ENCODE measurements at places on chromosomes 1 and 21.

DNA sequence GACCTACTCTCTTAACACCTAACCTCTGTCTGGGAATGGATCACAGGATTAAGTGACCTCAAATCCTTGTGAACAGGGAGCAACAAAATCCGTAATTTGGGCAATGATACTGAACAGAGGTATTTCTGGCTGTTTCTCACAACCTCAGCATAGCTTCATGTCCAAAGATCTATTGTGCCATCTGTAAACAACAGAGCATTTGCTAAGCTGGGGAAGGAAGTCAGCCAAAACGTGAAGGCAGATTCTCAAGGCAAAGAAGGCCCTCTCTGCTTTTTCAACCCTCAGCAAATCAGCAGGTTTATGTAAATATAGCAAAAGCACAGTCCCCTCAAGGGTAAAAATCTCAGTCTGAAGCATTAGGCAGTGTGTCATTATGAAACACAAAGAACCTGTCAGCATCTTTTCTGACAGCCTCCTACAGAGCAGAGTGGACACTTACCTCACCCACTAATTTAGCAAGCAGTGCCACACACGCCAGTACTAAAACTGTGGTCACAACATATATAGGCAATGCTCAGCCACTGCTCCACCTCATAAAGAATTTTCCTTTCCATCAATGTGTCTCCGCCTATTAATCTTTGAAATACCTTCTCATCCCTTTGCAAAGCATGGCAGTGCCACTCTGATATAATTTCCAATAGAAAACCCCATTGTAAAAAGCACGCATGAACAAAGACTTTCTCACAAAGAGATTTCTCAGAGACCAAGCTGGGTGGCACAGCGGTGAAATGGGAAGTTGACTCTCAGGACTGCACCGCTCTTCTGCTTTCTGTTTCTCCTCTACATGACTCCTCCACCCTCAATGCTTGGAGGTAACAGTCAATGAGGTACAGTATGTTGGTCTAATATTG, 188.0 kb downstream of the RERE start:
- no peak for DNase-seq

DNA sequence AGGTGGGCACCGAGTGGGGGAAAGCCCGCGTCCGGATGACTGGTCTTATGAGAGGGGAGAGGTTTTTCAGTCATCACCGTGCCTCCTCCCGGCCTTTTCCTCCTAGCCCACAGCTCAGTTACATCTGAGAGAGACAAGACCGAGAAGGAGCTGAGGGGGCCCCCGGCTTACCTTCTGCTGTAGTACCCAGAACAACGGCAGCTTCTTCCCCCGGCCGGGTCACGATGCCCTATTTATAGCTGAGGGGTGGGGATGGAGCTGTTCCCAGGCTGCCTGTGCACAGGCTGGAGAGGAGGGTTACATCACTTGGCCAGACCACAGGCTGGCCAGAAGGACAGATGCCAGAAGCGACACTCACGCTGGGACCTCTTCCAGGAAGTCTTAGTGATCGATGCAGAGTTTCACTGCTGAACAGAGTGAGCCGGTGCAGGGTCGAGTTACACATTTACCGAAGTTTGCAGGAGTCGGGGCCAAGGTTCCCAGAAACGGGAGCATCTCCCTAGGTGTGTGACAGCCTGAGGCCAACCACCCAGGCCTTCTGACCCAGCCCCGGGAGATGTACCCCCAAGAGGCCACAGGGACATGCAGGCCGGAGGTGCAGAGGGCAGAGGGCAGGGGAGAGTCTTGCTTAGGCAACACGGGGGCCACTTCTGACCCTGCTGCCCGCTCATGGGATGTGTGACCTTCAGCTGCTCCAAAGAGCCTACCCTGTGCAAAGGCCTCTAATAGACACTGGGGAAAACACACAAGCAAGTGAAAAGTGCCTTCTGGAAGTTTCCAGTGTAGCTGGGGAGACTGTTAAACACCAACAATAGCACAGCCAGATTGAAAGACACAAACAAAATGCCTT, at the start of gene AGT:
Gene AGT (minus strand): TSS at position 208 of the 850 bp plus-strand sequence. CDS start 3,299 bp downstream, outside the sequence.
- peak; percentile 33 for DNase-seq

DNA sequence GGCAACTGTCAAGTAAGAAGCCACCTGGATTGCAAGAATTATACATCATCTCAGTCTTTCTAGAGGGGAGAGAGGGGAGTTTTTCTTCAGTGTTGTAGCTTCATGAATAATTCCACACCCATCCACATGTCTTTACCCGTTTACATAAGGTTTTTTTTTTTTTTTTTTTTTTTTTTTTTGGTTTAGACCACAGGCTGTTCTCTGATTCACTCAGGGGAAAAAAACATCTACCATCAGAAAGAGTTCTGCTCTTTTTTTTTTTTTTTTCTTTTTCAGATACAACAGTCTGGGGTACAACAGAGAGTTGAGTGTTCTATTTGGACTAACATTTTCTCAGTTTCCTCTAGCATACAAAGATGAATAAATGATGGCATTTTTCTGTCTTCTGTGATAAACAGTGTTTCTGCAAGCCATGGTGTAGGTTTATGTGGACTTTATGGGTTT, 4.9 kb upstream of the KIF14 start:
- no peak for DNase-seq

DNA sequence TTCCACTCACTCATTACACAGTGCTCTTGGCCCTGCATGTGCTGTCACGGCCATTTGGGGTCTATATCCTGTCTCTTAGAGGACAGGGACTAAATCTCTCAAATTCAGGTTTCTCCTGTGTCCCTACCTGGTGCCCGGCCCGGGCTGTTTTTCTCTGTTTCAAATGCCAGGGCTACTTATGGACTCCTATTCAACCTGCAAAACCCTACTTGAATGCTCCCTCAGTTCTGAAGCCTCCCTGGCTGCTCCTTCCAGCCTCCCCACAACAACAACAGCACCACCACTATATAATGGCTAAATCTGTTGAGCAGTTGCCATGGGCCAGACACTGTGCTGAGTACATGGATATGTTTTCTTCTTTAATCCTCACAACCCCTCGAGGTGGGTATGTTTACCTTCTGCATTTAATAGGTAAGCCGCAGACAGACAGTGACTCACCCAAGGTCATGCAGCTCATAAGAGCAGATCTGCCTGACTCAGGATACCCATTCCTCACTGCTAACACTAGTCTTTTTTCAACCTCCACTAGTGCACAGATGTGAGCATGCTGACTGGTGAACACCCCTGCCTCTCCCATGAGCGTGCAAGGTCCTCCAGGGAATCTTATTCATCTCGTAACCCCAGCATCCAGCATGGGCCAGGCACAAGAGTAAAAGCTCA, 29.9 kb downstream of the DHRS3 start:
- DNase-seq = no peak

GRCh38 chr1:218069180-218069579, 215.9 kb upstream of the RRP15 start:
- DNase-seq = no peak

GRCh38 chr1:56133522-56134472, 445.6 kb downstream of the PLPP3 start:
- no peak for DNase-seq

DNA sequence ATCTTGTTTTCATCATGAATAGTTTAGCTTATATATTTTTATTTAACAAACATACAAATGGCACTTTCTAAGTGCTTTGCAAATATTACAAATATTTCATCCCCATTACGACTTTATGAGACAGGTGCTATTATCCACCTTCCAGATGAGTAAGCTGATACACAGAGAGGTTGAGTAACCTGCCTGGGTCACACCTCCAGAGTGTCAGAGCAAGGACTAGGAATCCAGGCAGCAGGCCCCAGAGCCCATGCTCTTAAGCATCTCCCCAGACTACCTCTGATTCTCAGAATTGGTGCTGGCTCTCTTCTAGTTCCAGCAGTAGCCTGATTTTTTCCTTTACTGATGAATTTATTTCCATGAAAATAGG, 40.0 kb downstream of the EPHB2 start:
- no peak for DNase-seq

DNA sequence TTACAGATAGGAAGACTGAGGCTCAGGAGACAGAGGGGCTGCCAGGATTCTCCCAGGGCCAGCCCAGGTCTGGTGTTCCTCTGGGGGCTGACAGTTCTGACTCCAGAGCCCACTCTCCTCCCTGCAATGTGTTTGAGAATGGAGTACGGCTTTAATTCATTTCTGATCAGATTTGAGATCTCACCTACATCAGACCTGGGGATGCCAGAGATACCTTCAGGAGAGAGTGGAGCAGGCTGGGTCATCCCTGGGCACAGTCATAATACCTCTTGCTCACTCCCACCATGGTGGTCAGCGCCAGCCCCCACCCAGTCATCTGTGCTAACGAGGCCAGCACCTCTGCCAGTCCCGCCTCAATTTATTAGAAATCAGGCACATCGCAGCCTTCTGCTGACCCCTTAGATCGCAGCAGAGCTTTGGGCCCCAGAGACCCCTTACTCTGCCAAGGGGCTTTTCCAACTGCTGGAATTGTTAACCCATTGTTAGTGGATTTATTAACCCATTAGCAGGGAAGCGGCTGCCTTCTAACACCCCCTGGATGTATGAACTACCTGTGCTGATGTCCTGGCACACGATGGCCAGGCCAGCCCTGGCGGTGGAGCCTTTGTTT, 352.1 kb downstream of the MATN1 start:
- DNase-seq = no peak

- DNase-seq = no peak
These were observed 106.7 kb upstream of the KLHDC7A start for GRCh38 chr1:18373882-18374493.

GRCh38 chr21:20249401-20249800, 748.8 kb upstream of the NCAM2 start:
- DNase-seq = no peak

GRCh38 chr1:116365353-116365780, 7.7 kb upstream of the ATP1A1 start:
- DNase-seq = no peak

- no peak for DNase-seq
These were observed 2.8 kb upstream of the FAM131C start for GRCh38 chr1:16076031-16076864.

DNA sequence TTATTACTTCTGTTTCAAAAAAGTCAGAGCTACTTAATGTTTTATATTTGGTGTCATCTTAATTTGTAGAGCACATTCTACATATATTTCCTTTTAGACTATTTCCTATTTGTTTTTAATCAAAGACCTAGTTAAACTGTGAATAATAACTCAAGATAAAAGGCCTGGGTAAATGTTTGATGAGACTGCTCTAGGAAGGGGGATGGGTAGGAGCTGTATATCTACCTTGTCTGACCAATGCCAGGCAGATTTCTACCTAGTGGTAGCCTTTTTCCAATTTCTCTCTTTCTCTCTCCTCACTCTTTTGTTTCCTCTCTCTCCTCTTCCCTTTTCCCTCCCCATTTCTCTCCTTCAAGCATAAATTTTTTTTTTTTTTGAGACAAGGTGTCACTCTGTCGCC, 31.9 kb upstream of the IVNS1ABP start:
- no peak for DNase-seq

- no peak for DNase-seq
These were observed 160.3 kb downstream of the TPR start for GRCh38 chr1:186214791-186215190.

DNA sequence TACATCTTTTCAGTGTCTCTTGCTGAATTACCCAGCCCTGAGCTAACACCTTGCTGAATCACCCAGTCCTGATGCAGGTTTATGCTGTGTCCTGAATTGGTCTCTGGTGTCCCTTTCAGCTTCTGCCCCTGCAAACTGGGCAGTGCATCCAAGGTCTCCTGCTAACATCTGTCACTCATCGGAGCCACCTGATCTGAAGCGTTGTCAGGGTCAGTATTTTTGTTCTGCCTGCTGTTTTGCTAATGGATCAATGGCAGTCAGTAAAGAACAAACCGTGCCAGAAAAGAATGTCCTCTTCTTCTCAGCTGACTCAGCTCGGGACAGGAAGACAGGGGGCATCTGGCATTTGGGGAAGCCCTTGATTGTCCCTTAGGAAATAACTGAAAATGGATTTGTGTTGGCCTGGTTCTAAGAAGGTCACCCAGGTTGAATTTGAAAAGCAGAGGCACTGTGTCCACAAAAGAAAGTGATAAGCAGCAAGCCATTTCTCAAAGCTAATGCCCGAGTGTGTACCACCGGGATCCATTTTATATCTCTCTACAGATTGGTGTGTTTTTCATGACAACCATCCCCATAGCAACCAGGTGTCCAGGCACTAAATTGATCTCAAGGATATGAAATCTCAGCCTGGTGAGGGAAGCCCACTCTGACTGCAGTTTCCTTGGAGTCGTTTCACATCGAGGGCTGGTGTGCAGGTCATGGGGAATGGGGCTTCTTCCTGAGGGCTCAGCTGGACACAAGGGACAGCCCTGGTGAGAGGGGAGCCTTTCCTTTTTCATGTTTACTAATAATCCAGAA, 109.7 kb upstream of the IRF2BP2 start:
- no peak for DNase-seq

DNA sequence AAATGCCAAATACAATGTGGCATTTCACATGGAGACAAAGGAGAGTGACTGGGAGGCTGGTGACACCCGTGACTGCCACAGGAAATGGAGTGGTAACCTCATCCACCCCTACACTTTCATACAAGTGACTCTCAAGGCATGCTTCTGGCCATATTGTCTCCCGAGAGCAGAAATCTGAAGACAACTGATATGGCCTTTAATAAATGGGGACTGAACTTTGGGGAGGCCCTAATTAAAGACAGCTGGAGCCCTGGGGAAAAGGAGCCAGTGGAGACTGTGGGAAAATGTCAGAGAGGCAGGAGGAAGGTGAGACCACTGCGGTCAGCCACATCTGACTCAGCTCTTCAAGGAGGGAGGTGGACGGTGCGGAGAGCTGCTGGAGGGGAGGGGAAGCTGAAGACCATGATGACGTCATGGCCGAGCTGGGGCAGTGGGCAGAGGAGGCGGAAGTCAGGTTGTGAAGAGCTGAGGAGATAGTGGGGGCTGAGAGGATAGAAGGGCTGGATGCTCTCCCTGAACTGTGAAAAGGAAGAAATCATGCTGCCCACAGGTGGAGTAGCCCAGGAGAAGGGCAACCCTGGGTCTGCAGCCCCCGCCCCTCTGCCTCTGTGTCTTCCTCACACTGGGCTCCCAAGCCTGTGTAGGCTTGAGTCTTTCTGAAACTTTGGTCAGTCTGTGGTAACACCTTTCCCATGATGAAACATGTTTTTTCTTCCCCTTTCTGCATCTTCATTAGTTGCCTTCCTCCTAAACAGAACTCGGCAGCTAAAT, 14.0 kb upstream of the NCF2 start:
- DNase-seq = no peak

GRCh38 chr21:32674038-32674437, 53.8 kb downstream of the SYNJ1 start:
- no peak for DNase-seq

- DNase-seq = no peak
These were observed 133.7 kb downstream of the RUNX1 start for GRCh38 chr21:34915364-34915841.
